ENCODE measurements at places on chromosomes 3 and 15.

DNA sequence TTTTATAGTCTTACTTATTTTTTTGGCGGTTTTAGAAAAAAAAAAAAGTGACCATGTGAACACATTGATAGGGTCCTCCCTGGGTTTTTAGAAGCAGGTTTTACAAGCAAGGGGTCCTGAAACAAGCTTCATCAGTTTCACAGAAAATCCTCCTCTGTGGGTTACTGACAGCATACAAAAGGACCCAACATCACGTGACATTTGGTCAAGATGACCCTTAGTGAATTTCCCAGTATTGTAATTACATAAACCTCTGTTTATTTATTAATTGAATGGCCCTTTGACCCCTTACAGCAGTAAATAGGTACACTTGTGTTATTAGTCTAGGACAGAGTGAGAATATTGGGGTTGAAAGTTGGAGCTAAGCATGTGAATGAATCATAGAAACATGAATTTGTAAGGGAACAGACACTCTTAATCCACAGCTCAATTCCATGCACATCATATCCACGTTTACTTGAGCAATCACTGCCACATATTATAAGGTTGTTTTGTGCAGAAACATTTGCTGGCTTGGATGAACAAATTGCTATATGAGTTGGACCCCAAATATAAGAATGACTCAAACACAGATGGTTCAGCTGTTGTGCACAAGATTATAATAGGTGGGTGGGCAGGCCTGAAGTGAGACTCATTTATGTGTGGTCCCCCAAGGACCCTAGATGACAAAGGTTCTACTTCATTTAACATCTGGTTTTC, 137.5 kb downstream of the ZNF385D start:
- DNase-seq: no peak

GRCh38 chr15:87609894-87610293, 646.6 kb downstream of the NTRK3 start:
- no peak for DNase-seq

DNA sequence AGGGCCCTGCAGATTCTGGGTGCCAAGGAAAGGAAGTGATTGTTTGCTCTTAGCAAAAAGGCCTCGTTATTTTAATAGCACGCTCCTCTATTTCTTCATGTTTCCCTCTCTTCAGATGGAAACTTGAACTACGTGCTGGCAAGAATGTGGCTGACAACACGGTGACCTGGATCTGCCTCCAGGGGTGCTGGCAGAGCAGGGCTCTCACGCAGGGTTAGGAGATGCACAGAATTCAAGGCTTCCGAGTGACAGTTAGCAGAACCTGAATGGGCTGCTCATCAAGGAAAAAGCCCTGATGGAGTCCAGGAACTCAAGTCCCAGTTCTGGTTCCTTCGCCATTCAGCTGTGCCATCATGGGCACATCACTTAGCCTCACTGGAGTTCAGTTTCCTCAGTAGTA, 22.7 kb downstream of the CYP19A1 start:
- no peak for DNase-seq

GRCh38 chr15:69253156-69253555, 45.6 kb upstream of the PAQR5 start:
- DNase-seq: no peak

GRCh38 chr3:128567705-128568356, 74.8 kb upstream of the GATA2 start:
- DNase-seq: no peak

DNA sequence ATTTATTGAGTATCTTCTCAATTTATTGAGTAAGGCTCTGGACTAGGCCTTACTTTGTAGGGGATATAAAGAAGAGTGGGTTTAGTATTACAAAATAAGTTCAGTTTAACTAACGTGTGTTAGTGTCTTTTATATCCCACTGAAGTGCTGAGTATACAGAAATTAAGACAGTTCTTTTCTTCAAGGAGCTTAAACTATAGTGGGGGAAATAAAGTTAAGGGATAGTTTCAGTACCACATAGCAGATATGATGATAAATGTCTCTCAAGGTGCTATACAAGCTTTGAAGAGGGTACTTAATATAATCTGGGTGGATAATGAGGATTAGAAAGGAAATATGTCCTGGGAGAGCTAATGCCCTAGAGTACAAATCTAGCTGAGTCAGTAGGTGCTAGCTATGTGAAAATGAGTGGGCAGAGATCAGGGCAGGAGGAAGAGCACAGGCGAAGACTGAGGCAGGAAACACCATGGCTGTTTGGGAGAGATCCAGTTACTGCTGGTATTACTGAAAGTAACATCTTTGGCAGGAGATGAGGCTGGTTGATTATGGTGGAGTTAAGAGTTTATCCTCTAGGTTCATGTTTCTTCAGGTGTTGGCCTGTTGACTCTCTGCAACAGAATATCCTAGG, 46.0 kb downstream of the TEX9 start:
- DNase-seq: no peak

GRCh38 chr3:186594591-186595113, 18.2 kb upstream of the AHSG start:
- DNase-seq: no peak

GRCh38 chr3:45612918-45613602, 18.5 kb downstream of the LIMD1 start:
- DNase-seq: no peak

DNA sequence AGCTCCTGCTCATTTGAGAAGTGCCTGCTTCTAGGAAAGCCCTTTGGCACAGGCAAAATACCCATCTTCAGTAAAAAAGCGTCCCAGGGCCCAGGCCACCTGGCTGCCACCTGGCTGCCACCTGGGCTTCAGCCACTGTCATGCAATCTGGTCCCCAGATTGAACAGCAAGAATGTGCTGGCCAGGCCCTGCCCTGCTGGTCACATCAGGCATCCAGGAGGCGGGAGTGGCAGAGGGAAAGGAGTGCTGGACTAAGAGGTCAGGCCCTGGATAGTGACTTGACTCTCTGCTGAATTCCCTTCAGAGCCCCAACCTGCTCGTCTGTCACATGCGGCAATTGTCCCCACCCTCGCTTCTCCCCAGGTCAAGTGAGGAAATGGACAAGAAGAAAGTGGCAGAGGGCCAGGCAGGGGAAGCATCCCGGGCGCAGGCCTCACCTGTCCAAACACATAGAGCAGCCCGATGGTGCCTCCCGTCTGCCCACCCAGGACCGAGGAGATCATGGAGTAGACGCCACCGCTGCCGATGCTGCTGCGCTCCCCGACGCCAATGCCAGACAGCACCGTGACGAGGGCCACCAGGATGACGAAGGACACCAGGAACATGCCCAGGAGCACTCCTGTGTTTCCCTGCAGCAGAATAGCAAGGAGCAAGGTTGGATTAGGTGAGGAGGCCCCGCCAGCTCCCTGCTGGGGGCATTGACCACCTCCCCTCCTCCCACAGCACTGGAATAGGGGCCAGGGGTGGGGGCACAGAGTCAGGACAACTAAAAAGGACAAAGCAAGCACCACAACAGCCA, 25.5 kb downstream of the SLC12A8 start:
- DNase-seq: no peak

- no peak for DNase-seq
These were observed 752 bp downstream of the CEP63 start for GRCh38 chr3:134486577-134487041.

GRCh38 chr3:152176241-152176640, 92.5 kb upstream of the MBNL1 start:
- DNase-seq: no peak

DNA sequence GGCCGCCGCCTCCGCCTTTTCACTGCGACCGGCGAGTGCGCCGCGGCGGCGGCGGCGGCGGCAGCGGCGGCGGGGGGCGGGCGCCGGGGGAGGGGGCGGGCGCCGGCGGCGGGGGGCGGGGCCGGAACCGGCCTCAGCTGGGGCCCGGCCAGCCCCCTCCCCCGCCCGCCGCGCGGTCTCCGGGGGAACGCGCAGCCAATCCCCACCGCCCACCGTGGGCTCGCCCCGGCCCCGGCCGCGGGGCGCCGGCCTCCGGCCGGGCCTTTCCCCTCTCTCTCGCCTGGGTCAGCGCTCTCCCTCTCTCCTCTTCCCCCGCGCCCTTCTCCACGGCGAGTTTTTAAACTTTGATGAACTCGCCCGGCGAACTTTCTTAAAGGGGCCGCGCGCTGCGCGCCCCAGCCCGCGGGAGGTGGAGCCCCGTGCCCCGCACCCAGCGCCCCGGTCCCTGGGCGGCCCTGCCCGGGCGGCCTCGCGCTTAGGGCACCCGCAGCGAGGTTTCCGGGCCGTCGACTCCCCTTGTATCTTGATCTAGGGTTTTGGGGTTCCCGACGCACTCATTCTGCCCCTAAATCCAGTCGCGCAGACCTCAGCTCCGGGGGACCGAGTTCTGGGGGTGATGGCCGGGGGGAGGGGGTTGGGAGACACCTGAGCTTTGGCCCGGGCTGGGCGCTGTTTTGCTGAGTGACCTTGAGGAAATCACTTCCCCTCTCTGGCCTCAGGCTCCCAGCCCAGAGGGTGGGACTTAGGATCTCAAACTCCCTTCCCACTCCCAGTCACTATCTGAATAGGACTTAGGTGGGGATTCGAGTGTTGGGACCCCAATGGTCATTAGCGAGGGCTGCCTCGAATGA, at the start of gene RBPMS2:
Gene RBPMS2, minus strand, starts transcription at position 39 of the 851 bp plus-strand sequence. CDS start 270 bp downstream, outside the sequence.
- DNase-seq: no peak
